Smooth muscle cell of the brain vasculature (primary cell): ENCODE measurements at places on chromosomes 1 and 21.

DNA sequence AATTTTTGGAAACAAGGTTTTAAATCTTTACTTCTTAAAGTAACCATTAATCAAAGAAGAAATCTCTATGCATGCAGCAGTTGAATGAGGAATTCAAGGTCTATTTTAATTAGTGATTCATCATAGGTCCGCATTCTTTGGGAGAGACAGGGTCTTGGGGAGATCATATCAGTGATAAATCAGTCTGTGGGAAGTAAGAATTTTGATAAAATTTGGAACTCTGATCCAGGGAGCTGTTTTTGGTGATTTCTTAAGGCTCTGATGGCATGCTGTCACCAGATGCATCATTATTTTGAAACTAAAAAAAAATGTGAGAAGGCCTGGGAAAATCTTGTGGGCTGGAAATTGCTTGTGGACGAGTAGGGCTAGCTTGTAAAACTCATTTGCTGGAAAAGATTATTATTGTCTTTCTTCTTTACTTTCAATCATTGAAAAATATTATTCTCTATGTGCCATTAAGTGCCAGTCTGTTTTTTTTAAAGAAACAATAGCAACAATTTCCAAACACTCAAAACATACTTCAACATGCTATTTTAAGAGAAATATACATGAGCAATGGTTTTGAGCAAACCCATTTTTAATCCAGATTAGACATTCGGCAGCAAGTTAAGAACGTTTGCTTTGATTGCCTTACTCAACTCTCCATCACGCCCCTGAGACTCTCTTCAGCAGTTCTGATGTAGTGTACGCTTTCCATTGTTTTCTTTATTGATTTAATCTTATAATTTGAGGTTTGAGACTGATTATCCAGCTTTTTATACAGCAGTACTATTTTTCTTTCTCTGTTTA lies 62.6 kb downstream of the ZBTB18 start:
- no peak for DNase-seq

DNA sequence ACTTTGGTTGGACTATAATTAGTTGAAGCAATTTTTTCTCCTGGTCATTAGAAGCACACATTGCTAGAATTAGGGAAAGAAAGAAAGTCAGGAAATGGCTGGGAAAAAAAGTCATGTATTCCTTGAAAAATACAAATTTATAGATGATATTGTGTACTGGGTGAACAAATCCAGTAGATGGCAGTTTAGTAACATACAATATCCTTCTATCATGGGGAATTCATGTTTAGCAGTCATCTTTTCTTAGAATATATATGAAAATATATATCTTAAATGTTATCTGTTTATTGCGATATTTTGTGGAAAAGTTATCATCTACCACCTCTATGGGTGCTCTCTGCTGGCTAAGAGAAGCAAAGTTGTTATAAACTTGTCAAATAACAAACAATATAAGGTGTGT lies 13.1 kb upstream of the ZRANB2 start:
- no peak for DNase-seq

GRCh38 chr1:203271962-203272632 lies 33.2 kb upstream of the BTG2 start:
- no peak for DNase-seq

DNA sequence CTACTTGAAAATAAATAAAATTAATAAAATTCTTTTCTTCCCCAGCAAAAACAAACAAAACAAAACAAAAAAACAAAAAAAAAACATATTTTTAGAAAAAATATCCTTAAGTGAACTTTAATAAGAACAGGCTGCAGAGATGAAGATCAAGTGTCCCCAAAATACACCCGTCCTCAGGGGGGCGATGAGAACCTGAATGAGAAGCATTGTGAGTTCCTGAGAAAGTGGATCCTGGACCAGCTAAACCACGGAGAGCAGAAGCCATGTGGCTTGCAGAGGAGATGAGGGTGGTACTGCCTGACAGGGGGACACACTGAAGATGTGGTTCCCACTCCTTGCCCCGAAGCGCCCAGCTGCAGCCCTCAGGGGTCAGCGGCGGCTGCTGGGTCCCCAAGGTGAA lies 89.3 kb downstream of the ITPKB start:
- no peak for DNase-seq

DNA sequence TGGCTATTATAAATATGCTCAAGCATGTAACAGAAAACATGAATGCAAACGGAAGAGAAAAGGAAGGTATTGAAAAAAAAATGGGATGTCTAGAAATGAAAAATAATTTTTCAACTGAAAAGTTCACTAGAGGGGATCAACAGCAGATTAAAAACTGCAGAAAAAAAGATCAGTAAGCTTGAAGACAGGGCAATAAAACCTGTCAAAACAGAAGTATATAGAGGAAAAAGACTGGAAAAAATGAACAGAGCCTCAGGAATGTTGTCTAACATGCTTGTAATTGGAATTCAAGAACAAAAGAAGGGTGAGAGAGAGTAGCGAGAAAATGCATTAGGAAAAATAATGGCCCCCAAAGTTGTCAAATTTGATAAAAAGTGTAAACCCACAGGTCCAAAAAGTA lies 29.6 kb downstream of the CRYAA start:
- DNase-seq, result no peak

- no peak for DNase-seq
Observed at GRCh38 chr1:182215764-182216163, 154.3 kb upstream of the ZNF648 start.

DNA sequence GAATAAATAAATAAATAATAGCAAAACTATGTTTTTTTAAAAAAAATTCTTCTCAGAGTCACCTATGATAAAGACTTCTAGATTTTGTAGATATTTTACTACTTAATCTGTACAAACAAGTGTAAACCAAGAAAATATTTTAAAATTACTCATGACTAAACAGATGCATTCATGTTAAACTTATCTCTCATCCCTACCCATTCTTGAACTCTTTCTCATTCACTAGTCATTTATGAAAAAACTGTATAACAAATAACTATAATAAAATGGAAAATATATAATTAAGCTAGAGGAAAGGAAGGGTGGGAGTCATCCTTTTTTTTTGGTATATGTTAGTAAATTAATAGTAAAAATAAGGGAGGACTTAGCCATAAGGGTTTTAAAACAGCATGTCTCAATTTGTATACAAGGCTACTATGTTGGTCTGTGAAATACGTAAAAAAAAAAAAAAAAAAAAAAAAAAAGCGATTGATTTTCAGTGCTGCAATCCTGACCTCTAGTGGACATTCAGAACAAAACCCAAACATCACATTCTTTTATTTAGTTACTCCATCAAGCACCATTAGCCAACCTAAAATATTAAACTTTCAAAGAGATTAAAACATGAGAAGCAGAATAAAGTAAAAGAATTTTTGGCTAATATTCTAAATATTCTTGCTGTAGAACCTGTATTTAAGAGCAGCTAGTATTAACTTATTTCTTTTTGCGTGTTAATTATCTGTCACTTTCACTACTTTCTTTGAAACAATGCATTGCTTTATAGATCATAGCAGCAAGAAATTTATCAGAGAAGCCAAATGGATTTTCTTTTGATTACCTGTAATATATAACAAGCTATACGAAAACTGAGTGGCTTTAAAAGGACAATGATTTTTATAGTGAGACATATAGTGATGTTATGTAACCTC lies 255.8 kb upstream of the CACYBP start:
- DNase-seq, result peak; percentile 7

- no peak for DNase-seq
Observed at GRCh38 chr1:50796272-50796671, 163.8 kb downstream of the FAF1 start.

DNA sequence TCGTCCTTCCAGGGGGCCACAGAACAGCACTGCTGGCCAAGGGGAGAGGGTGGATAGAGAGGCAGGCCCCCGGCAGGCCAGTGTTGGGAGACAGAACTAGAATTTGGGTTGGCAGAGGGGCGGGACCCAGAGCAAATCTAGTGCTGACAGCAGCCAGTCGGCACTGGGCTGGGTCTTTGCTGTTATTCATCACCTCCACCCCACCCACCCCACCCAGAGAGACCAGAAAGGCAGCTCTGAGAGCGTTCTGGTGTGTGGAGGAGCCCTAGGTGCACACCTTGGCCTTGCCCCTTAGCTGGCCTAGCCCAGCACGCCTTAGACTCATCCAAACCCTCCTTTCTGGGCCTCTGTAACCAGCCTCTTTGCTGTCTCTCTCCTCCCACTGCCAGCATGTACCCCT lies 6.4 kb upstream of the PKP1 start:
- no peak for DNase-seq

DNA sequence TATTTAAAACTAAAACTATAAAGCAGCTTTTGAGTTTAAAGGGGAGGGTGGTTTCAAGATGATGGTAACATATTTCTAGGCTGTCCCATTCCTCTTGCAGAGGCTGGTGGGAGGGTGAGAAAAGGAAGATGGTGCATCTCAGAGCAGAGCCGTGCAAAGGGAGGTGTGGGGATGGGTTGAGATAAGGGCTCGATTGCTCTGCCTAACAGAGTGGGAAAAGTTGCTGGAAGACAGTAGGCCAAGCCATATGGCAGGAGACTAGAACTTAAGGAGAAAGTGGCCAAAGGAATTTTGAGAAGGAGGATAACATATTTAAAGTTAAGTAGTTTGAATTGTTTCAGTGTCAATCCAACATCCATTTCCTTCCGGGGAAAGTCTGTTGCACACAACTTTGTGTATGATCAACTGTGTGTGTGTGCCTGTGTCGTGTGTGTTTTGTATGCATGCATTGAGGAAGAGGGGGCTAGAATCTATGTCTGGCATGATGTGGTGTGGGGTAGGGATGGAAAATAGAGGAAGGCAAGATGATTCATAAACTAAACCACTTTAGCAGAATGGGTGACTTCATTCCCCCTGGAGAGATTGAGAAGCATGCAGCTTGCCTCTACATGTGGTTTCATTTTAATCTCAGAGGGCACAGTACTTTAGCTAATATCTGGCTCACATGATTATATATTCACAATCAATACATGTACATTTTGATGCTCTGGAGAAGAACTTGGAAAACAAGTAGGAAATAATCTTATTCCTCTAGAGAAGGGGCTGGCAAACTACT lies 145.0 kb upstream of the DNAH14 start:
- no peak for DNase-seq

- DNase-seq, result no peak
Observed at GRCh38 chr1:81654657-81655056, 146.1 kb upstream of the ADGRL2 start.

DNA sequence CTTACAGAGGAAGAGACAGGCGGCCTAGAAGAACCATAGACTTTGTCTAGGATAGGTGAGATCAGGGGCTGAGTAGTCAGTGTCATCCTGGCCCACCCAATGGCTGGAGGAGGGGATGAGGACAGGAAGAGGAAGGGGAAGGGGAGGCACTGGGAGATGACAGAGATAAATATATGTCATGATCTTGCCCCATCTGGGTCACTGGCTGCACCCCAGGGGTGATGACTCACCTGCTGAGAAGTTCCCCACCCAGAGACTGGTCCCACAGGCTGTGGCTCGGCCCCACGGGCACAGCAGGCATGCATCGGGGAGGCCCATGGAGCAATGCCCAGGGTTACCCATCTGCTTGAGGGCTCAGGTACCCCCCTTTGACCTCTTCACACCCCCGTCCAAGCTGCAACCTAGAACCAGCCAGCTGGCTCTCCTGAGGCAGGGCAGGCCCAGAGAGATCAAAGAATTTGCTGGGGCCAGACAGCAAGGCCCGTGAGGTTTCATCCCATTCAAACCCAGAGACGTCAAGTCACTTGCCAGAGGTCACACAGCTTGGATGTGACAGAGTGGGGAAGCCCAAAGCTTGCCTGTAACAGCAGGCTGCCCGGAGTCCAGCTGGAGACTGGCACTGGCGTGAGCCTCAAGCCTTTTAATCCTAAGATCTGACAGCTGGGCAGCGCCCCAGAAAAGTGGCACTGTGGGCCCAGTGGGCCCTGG lies 34.7 kb upstream of the CASZ1 start:
- no peak for DNase-seq

DNA sequence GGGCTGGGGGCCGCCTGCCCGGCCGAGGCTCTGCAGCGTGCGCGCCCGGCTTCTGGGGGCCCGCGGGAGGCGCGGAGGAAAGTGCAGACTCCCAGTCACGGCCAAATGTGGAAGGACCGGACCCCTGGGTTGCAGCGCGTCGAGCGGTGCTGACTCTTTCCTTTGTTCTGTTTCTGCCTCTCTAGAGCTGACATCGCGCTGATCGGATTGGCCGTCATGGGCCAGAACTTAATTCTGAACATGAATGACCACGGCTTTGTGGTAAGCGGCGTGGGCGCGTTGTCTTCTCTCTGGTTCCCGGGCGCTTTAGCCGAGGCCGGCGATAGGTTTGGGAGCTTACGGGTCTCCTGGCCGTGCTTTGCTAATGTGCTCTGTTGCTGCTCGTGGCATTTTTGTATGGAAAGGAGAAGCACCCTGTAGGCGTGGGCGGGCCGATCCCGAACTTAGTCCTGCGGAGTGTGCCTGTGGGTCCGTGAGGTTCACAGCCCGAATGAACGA lies 629 bp downstream of the PGD start:
- DNase-seq, result no peak

GRCh38 chr1:63873751-63874150 lies 99.9 kb downstream of the ROR1 start:
- DNase-seq, result peak; percentile 15

DNA sequence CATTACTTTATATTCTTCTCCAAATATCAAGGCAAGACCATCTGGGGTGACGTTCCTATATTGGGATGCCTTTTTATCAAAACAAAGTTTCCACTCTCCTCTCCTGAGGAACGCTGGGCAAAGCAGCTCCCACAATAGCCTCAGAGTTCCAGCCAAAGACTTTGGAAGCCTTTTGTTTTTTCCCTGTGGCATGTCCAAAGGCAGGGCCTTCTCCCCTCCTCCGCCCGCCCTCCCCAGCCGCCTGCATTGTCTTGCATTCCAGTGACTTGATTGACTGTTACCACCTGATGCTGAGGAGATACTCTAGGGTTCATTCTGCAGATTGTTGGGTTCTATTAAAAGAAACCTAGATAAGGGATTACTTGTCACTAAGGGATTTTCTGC lies 43.5 kb downstream of the PROX1 start:
- DNase-seq, result no peak

GRCh38 chr1:232622378-232622777 lies 7.6 kb downstream of the SIPA1L2 start:
- no peak for DNase-seq

DNA sequence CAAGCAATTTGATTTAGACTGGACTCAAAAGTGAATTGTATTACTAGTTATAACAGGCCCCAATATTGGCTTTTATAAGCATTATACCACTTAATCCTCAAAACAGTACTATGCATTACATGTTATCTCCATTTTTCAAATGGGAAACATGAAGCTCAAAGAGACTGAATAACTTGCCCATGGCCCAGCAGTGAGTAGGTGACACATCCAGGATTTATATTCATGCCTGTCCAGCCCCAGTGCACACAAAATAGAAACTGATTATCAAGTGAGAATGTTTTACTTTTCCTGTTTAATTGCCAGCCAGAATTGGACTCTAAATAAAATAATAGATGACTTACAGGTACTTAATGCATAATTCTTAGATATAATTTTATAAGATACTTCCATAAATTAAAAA lies 82.9 kb downstream of the NIBAN1 start:
- no peak for DNase-seq

- DNase-seq, result no peak
Observed at GRCh38 chr1:40717955-40718354, 26.5 kb downstream of the NFYC start.

- no peak for DNase-seq
Observed at GRCh38 chr1:231708394-231708793, 81.8 kb downstream of the DISC1 start.
